ENCODE measurements at places on chromosomes 3 and 15.

- DNase-seq: no peak
These were observed 33.5 kb upstream of the ACKR4 start for GRCh38 chr3:132563420-132564069.

GRCh38 chr3:126952983-126953660, 29.8 kb upstream of the PLXNA1 start:
- DNase-seq: no peak

GRCh38 chr3:159765030-159765859, 223.4 kb upstream of the IL12A start:
- peak; percentile 99 for DNase-seq

- DNase-seq: no peak
These were observed 167.0 kb downstream of the EBLN2 start for GRCh38 chr3:73228437-73228836.

- DNase-seq: no peak
These were observed 210.6 kb downstream of the ARPP21 start for GRCh38 chr3:35849963-35850362.

DNA sequence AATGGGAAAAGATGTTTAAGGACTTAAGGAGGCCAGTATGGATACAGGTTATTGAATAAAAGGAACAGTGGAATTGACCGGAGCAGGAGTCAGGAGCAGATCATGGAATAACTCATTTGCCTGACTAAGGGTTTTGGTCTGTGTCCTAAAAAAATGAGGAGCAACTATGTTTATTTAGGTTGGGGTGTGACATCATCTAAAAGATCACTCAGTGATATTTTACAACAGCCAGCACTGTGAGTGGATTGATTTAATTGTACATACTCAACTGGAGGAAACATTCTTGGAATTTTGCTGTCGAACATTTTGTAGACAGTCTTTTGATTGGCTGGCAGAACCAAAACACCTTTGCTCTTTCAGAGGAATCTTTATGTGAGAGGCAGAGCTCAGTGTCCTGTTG, 348.6 kb upstream of the CDIN1 start:
- DNase-seq: peak; percentile 39

GRCh38 chr15:78321041-78321570, 19.0 kb upstream of the CRABP1 start:
- DNase-seq: no peak

DNA sequence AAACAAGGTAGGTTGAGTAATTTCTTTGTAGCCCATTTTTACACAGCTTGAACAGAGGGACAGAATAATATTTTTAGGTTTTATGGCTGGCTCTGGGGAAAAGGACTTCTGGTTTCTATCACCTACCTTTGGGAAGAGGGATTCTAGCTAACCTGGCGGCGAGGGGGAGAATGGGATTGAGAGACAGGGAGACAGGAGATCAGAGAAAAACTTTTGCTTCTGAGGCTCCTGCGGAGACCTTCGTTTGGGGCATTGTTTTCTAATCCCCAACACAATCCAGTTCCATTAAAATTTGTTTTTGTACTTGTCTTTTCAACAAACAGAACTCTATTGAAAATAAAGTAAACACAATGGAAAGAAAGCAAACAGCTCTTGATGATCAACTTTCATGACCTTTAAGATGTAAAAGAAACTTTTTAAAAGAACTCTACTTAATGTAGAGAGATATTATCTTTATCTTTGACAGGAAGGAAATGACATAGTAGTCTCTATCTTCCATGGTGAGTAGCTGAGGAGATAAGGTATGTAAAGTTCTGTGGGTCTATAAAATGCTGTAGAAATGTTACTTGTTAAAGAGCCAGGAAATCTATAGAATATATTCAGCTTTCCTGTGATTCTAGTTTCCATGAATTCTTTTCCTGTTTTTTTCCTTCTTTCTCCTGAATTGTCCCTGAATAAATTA, 37.0 kb upstream of the P2RY1 start:
- no peak for DNase-seq

DNA sequence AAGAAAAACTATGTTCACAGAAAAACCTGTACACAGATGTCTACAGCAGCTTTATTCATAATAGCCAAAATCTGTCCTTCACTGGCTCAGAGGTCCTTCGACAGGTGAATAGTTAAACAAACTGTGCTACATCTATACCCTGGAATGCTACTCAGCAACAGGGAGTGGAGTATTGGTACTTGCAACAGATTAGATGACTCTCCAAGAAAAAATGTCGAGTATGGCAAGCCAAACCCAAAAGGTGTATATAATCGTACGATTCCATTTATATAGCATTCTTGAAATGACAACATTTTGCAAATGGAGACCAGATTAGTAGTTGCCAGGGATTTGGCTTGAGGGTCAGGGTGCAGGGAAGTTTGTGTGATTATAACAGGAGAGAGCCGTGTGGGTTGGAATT, 22.4 kb upstream of the RGMA start:
- DNase-seq: no peak

DNA sequence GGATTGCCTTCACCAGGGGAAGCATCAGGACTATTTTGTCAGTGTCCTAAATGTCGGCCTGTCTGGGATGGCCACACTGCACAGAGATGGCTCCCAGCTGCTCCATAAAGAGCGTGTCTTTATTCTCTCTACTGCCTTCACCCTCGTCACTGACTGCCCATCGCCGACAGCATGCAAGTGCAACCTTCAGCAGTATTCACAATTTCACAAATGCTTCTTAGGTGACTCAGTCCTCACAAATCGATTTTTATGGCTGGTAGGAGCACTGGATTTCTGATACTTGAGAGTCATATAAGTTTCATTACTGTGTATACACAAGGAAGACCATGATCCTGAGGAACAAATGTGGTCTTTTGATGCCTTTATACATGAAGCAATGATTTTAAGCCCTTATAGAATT, 1.1 kb upstream of the SSUH2 start:
- no peak for DNase-seq

GRCh38 chr3:178546079-178546478, 9.8 kb downstream of the KCNMB2 start:
- no peak for DNase-seq

DNA sequence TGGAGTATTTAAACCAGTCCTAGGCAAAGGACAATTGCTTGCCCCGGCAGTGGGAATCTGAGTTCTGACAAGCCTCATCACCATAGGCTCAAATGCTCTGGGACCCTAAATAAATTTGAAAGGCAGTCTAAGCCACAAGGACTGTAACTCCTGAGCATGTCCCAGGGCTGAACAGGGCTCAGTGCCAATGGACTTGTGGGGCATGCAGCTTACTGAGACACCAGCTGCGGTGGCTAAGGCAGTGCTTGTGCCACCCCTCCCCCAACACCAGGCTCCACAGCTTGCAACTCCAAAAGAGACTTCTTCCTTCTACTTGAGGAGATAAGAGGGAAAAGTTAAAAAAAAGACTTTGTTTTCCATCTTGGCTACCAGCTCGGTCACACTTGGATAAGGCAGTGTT, 289.7 kb upstream of the DCBLD2 start:
- DNase-seq: no peak

DNA sequence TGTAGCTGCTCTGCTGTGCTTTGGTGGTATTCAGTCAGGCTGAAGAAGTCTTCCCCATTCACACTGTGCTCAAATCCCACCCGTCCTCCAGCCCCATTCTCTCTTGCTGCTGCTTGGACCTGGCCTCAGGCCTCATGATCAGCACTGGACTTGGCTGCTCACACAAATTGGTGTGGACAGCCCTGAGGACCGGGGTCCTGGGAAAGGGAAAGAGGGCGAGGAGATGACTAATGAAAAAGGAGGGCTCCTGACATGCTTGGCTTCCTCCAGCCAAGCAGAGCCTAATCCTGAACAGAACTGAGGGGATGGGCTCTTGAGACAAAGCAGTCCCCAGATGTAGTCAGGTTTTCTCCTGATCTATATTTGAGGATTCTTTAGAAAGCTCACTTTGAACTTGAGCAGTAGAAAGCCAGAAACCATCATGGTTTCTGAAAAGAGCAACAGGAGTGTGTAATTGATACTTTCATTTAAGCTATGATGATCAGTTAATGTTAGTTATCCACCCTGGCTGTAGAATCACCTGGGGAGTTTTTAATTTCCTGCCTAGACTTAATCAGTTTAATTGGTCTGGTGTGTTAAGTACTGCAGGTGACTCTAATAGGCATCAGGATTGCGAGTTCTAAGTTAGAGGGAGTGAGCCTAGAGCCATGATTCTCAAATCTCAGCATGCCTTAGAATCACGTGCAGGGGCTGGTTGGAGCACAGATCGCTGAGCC, 79.4 kb upstream of the THBS1 start:
- peak; percentile 57 for DNase-seq

DNA sequence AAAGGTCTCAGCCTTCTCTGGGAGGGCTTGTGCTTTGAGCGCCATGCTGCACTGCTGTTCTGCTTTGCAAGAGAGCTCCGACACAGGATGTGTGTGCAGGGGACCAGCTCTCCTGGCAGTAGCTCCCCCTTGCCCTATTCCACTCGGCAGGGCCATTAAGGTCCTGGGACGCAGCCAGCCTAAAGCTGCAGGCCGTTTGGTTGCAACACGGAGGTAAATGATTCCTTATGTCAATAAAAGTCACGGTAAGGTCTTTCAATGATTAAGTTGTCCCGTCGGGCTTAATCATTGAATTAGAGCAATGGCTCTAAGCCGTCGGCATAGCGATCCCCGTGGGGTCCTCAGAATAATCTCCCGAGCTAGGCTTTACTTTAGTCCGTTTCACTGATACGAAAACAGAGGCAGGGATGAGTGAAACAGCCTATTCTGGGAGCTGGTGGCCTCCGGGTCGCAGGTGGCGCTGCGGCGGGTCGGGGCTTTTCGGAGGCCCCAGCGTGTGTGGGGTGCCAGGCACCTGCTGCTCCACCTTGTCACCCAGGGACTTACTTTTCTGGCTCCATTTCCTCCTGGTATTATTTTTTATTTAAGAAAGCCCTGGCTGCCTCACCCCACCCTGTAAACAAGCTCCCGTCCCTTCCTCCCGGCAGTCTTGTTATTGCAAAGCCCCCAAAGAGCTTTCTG, 525.2 kb downstream of the OCA2 start:
- no peak for DNase-seq

DNA sequence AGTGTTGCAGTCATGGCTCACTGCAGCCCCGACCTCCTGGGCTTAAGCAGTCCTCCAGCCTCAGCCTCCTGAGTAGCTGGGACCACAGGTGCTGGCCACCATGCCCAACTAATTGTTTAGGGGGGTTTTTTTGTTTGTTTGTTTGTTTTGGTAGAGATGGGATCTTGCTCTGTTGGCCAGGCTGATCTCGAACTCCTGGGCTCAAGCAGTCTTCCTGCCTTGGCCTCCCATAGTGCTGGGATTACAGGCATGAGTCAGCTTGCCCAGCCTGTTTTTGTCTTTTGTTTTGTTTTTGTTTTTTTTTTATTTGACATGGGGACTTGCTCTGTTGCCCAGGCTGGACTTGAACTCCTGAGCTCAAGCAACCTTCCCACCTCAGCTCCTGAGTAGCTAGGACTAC, 17.4 kb downstream of the NDUFB5 start:
- DNase-seq: no peak

DNA sequence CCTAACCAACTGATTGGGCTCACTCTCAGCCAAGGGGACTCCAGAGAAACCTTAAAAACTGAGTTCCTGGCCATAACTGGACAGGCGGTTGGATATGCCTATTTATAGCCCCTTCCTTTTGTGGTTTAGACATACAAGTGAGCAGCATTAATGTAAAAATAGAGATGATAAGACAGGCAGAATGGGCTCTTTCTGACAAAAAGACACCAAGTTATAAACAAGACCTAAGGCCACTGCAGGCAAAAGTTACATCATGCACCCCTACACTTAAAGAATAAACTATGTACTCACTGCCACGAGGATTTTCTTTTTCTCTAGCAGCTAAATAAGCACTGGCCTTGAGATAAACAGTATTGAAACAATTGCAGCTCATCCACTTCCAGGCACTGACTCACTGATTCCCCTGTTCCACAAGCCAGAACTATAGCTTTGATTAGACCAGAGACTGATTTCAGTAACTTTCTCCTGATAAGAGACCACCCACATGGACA, 30.1 kb downstream of the SUCNR1 start:
- peak; percentile 50 for DNase-seq

- peak; percentile 64 for DNase-seq
These were observed 4.8 kb downstream of the TMIE start for GRCh38 chr3:46705751-46706552.
